ENCODE measurements at places on chromosomes 4 and X.

GRCh38 chr4:8608714-8609391, 16.3 kb downstream of the CPZ start:
- no peak for DNase-seq

- no peak for DNase-seq
Observed at GRCh38 chr4:120281581-120281980, 214.9 kb upstream of the MAD2L1 start.

GRCh38 chr4:147582386-147583060, 34.7 kb upstream of the TMEM184C start:
- DNase-seq = no peak

GRCh38 chr4:140568507-140569306, at the start of gene UCP1:
UCP1 (minus strand) TSS chr4:140568961; CDS start chr4:140568729, 232 bp downstream.
- DNase-seq = no peak

DNA sequence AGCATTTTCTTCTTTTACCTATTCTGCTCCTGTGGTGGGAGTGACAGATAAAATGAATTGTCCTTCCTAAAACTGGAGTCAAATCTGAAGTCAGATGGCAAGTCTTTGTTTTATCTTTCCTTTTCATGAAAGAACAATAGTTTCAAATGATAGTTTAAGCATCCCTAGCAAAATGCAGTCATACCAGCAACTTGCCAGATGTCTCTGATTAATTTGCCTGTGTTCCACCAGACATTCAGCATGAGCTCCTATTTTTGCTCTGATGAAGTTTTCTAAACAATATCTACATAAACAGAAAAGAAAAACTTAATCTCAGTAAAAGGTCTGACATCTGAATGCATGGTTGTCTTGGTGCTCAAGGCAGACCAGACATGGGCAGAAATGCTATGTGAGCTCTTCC, 15.2 kb downstream of the PRKG2 start:
- DNase-seq = no peak

GRCh38 chr4:44996276-44996845, 270.0 kb upstream of the GNPDA2 start:
- no peak for DNase-seq

GRCh38 chr4:129748991-129749390, 653.0 kb downstream of the C4orf33 start:
- DNase-seq = no peak

- DNase-seq = no peak
Observed at GRCh38 chr4:156677131-156677531, 294.5 kb downstream of the PDGFC start.

DNA sequence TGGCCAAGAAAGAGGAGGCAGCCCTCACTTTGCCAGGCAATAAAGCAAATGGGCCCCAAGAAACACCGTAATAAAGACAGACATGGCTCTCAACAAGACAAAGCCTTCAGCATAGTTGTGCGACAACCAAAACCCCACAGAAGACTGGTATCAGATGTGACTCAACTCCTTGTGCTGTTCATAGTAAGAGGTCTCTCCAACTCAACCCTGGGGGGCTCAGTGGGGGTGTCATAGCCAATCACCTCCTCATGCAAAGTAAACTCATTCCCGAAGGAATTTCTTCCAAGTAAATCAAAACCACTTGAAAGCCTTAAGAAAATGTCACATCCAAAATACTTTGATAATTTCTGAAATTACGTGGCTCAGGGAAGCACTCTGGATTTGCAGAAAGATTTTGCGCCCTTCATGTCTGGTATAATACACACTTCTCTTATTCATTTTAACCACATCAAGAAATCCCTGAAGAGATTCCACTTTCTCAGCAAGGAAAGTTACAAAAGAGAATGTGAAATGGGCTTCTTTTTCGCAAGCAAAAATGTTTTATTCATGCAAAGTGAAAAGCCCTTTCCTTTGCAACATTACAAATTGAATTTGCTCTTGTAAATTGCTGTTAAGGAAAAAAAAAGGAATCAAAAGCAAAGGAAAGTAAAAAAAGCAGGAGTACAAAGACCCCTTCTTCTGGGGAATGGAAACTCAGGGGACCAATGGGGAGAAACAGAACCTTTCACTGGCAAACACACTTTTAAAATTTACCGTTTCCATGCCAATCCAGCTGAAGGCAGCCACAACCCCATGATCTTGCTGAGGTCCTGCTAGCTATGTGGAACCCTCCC, 137.4 kb downstream of the NSUN7 start:
- peak; percentile 16 for DNase-seq

GRCh38 chrX:44082829-44083228, 109.6 kb upstream of the NDP start:
- DNase-seq = no peak

- DNase-seq = peak; percentile 2
Observed at GRCh38 chrX:70664726-70665125, 220.1 kb downstream of the DLG3 start.

DNA sequence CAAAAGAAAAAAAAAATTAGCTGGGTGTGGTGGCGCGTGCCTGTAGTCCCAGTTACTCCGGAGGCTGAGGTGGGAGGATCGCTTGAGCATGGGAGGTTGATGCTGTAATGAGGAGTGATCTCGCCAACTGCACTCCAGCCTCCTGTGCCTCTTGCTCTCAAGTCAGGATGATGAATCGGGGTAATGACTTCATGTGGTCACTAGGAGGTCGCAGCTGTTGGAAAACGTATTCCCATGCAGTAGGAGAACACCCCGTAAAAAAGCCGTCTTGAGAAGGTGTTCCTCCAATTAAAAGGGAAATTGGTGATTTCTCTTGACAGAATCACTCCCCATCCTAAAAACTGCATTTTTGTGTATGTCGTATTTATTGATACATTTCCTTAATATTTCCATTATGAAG, 2.2 kb downstream of the CCNB3 start:
- DNase-seq = no peak

DNA sequence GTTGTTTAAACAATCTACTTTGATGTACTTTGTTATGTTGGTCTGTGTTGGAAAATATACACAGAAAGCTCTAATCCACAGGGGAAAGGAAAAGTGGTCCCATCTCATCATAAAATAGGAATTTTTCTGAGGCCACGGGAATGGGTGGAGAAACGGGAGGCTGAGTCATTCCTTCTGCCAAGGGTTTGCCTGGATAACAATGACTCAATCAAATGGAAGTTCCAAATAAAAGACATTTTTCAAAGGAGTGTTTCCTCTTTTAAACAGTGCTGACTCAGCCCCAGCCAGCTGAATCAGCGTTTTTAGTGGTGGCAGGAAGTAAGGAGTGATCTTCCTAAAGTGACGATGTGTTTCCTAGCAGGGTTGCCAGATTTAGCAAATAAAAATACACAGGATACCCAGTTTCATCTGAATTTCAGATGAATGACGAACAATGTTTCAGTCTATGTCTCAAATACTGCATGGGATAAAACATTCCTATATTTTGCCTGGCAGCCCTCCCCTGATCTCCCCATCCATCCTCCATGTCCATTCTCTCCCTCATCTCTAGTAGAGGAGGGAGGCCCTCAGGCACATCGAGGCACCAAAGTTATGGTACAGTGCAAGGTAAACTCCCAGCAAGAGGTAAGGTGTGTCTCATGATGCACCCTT, 345.4 kb upstream of the GATB start:
- peak; percentile 80 for DNase-seq

GRCh38 chr4:25883565-25883964, 20.8 kb upstream of the SEL1L3 start:
- DNase-seq = no peak

DNA sequence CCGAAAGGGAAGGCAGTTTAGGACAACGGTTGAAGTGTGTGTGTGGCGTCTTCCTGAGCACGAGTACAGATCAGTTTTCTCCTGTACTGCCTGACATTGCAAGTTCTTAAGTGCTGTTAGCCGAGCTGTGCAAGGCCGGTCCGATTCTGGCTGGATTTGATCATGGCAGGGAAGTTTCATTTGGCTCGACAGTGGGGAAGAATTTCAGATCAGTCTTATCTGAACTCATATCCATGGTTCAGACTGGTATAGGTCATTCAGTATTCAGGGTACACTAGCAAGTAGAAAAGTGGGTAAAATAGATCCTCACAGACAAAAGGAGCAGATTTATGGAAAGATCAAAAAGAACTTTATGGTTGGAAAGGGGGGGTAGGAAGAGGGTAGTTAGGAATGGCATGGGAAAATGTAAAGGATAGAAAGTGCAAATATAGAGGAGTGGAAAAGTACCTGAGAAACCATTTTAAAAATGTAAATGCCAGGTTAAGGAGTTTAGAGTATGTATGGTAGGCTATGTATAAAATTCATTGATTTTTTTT, 716 bp downstream of the THAP9 start:
- DNase-seq = no peak

DNA sequence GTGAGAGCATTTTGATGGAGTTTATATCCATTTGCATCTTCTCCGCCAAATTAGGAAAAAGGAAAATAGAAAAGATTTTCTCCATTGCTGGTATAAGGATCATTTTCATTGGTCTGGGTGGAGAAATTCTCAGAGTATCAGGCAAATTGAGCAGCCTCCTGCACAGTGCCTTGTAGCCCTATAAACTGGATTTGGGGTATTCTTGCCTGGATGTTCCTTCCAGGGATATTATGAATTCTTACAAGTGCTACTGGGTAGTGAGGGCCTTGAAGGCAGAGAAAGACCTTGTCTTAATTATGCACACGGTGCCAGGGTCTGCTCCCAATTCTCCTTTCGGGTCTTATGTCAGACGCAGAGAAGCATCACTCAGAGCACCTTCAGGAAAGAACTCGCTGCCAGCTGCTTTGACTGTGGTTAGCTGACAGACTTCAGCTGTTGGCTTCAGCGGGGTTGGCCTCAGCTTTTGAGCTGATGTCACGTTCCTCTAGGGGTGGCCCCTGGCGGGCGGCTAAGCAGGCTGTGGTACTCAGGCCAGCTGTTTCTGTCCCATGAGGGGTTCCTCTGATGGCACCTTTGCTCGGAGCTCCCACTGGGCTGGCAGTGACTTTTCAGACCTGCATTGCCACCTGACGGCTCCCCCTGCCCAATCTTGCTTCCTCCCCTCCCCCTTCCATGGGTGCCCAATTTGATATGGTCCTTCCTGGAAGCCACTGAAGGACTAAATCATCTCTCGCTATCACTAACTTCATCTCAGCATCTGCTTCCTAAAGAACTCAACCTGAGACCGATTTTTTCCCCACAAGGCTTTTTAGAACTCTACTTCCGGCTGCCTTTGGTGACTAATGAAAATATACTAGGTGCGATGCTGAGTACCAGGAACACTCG, 519.5 kb downstream of the BCOR start:
- DNase-seq = no peak

- DNase-seq = no peak
Observed at GRCh38 chrX:42933187-42933586, 155.2 kb upstream of the PPP1R2C start.
